ENCODE measurements at places on chromosomes 3 and 15.

- peaks cover 29% of the 10 kb centered on the region for H3K27me3 ChIP-seq
- no peaks in the 10 kb centered on the region for H3K4me1 ChIP-seq
- no peak overlapping the region for H3K4me3 ChIP-seq
- no peak for DNase-seq
- no peak overlapping the region for H3K27ac ChIP-seq
Observed at GRCh38 chr3:51949121-51949520, 6.1 kb upstream of the GPR62 start.

- H3K36me3 ChIP-seq, result no peaks in the 10 kb centered on the region
- no peaks in the 10 kb centered on the region for H3K27me3 ChIP-seq
- no peak for DNase-seq
Observed at GRCh38 chr15:41543521-41543870, 561 bp downstream of the RPAP1 start.

GRCh38 chr3:194575484-194576210, 57.6 kb downstream of the TMEM44 start:
- H3K4me3 ChIP-seq, result no peak overlapping the region
- no peaks in the 10 kb centered on the region for H3K4me1 ChIP-seq
- H3K27me3 ChIP-seq, result 0 out of 2 replicates have a peak, but pooled peaks cover 3% of the 10 kb centered on the region
- peak; percentile 52 for DNase-seq
- H3K27ac ChIP-seq, result no peak overlapping the region
- H3K36me3 ChIP-seq, result no peaks in the 10 kb centered on the region

- DNase-seq, result no peak
- H3K4me1 ChIP-seq, result no peaks in the 10 kb centered on the region
- no peak overlapping the region for H3K4me3 ChIP-seq
- H3K27me3 ChIP-seq, result no peaks in the 10 kb centered on the region
Observed at GRCh38 chr3:159038405-159038804, 236.6 kb downstream of the MFSD1 start.

- no peak for DNase-seq
- no peak overlapping the region for H3K27ac ChIP-seq
- no peaks in the 10 kb centered on the region for H3K27me3 ChIP-seq
- H3K4me3 ChIP-seq, result no peak overlapping the region
- no peaks in the 10 kb centered on the region for H3K36me3 ChIP-seq
Observed at GRCh38 chr3:136642711-136643110, 109.5 kb downstream of the STAG1 start.

DNA sequence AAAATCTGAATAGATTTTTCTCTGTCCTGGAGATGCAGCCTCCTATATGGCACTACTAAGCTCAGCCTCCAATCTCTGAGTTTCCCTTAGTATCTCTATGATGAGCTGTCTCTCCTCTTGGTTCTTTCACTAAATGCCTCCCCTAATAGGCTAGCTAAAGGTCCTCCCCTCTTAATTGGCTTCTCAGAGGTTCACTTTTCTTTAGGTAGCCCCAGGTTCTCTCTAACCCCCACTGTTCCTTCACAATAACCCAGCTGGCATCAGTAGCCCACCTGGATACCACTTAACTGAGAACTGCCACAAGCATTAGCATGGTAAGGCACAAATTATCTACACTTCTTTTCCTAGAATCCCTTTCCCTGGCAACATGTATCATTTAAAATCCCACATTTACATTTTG, 523.2 kb downstream of the IGSF11 start:
- H3K4me3 ChIP-seq, result no peak overlapping the region
- no peak overlapping the region for H3K27ac ChIP-seq
- H3K27me3 ChIP-seq, result no peaks in the 10 kb centered on the region
- DNase-seq, result no peak

DNA sequence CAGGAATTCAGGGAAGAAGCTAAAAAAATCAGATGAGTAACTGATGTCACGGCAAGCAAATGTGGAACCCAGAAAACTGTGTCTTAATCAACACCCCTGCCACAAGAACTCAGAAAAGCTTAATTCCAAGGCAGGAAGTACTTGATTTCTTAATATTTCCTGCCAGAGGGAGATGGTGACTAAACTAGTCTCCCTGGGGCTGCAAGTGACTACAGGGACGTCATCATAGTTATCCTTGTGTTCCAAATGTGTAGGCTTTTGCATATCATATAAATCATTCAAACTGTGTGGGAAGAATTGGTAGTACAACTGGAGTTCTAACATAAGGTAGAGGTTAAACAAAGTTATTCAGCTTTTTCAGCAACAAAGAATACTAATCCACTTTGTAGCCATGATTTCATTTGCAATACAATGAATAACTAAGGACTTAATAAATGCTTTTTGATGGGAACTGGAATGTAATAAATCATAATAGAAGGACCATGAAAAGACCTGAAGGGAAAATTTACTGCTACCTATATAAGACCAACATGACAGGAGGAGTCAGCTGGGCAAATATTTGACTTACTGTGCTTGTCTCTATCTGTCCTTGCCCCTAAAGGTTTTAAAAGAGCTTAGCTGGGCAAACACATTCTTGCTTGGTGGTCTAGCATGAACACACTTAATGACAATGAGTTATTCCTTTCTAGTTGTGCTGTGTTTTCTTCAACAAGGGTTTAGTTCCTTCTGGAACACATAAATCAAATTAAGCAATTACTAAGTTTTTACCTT, 76.0 kb upstream of the NECTIN3 start:
- no peak overlapping the region for H3K27ac ChIP-seq
- H3K4me1 ChIP-seq, result no peaks in the 10 kb centered on the region
- H3K27me3 ChIP-seq, result no peaks in the 10 kb centered on the region
- no peak overlapping the region for H3K4me3 ChIP-seq

DNA sequence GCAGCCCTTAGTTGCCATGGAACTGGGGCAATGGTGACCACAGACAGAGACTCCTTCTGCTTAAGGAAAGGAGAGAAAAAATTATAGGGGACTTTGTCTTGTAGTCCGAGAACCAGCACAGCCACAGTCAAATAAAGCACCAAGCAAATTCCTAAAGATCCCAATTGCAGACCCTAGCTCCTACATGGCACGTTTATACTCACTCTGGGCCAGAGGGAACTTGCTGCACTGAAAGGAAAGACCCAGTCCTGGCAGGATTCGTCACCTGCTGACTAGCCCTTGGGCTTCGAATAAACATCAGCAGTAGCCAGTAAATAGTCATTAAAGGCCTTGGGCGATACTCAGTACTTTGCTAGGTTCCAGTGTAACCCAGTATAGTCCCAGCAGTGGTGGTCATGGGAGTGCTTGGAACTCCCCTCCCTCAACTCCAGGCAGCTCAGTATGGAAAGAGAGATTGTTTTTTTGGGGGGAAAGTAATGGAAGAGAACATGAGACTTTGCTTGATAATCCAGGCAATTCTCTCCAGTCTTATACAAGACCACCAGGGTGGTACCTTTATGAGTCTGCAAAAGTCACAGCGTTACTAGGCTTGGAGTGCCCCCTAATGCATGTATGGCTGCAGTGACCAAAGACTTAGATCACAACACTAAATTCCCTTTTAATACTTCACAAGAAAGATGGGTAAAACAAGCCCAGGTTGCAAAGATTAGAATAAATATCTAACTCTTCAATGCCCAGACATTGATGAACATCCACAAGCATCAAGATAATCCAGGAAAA, 66.4 kb upstream of the AGTR1 start:
- no peaks in the 10 kb centered on the region for H3K27me3 ChIP-seq
- H3K4me1 ChIP-seq, result no peaks in the 10 kb centered on the region
- no peak overlapping the region for H3K4me3 ChIP-seq
- DNase-seq, result peak; percentile 78

DNA sequence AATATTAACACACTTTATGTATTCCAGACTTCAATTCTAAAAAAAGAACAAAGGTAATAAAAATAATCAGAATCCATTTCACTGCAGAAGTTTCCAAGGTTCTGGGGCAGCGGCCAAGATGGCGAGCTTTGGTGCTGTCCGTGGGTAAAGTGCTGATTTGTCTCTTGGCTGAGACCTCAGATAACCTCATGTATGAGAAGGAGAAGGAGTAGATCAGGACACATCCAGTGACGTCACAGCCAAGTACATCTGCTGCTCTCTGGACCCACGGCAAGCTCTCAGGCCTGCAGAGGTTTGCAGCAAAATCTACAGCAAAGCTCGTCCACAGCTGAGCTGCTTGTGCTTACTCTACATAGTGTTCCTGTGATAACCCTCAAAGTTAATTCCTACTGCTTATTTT, 165.7 kb downstream of the MAGI1 start:
- no peaks in the 10 kb centered on the region for H3K27me3 ChIP-seq
- H3K4me3 ChIP-seq, result no peak overlapping the region
- H3K4me1 ChIP-seq, result peaks cover 5% of the 10 kb centered on the region

- H3K4me1 ChIP-seq, result no peaks in the 10 kb centered on the region
- DNase-seq, result no peak
- H3K36me3 ChIP-seq, result peaks cover 13% of the 10 kb centered on the region
- no peak overlapping the region for H3K27ac ChIP-seq
Observed at GRCh38 chr3:172325461-172325860, 122.8 kb downstream of the GHSR start.

- H3K4me1 ChIP-seq, result no peaks in the 10 kb centered on the region
- H3K4me3 ChIP-seq, result no peak overlapping the region
- no peaks in the 10 kb centered on the region for H3K36me3 ChIP-seq
- H3K27ac ChIP-seq, result no peak overlapping the region
Observed at GRCh38 chr3:128360705-128361271, 105.9 kb downstream of the DNAJB8 start.

GRCh38 chr3:139611528-139611927, 66.2 kb downstream of the NMNAT3 start:
- H3K27ac ChIP-seq, result no peak overlapping the region
- H3K4me1 ChIP-seq, result 0 out of 2 replicates have a peak, but pooled peaks cover 8% of the 10 kb centered on the region
- DNase-seq, result no peak
- H3K36me3 ChIP-seq, result no peaks in the 10 kb centered on the region
- H3K27me3 ChIP-seq, result no peaks in the 10 kb centered on the region

DNA sequence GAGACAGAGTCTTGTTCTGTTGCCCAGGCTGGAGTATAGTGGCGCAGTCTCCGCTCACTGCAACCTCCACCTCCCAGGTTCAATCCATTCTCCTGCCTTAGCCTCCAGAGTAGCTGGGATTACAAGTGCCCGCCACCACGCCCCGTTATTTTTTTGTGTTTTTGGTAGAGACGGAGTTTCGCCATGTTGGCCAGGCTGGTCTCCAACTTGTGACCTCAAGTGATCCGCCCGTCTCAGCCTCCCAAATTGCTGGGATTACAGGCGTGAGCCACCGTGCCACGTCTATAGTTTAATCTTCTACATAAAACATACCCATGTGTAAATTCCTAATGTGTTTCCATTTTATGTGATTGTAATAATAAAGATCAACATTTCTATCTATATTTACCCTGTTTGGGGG, 1.7 kb downstream of the GALK2 start:
- no peak overlapping the region for H3K27ac ChIP-seq
- no peaks in the 10 kb centered on the region for H3K4me1 ChIP-seq
- no peaks in the 10 kb centered on the region for H3K36me3 ChIP-seq
- H3K27me3 ChIP-seq, result no peaks in the 10 kb centered on the region
- no peak overlapping the region for H3K4me3 ChIP-seq

DNA sequence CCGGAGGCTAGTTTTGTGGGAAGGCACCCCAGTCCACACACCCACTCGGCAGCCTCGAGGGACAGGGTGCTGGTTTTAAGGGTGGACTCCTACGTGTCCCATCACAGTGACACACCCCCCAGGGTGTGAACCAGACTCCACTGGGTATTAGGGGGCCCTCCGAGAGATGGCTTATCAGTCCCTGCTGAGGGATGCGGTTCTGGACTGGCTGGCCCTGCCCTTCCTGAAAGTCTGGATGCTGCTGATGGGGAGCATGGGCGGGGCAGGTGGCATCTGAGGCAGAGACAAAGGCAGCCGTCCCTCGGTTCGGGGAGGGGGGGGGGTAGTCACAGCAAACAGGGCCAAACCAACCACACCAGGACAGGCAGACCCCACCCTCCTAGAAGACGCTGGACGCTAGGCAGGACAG, 939 bp upstream of the ULK3 start:
- H3K4me1 ChIP-seq, result peaks cover 9% of the 10 kb centered on the region
- H3K27me3 ChIP-seq, result no peaks in the 10 kb centered on the region
- peak overlapping the region; percentile 91 for H3K27ac ChIP-seq
- DNase-seq, result no peak
- peak overlapping the region; percentile 97 for H3K4me3 ChIP-seq

DNA sequence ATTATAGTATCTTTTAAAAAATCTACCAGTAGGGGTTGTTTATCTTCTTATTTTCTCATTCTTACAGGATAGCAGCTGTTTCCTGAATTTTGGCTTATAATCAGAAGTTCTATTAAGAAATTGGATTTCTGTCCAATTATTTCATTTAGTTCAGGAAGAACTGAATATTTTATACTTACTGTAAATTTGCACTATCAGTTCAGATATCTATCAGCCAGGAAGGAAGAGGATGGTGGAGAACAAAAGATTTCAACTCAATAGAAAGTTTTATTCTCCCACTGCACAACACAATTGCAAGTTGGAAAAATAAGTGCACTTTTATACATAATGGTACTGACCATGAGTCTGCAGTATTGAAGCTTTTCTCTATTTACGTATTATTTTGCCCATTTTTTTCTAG, 400.9 kb downstream of the PLOD2 start:
- H3K27me3 ChIP-seq, result no peaks in the 10 kb centered on the region
- no peak for DNase-seq
- no peak overlapping the region for H3K27ac ChIP-seq

- H3K27me3 ChIP-seq, result no peaks in the 10 kb centered on the region
- H3K36me3 ChIP-seq, result no peaks in the 10 kb centered on the region
- H3K27ac ChIP-seq, result no peak overlapping the region
- no peak overlapping the region for H3K4me3 ChIP-seq
- H3K4me1 ChIP-seq, result no peaks in the 10 kb centered on the region
- no peak for DNase-seq
Observed at GRCh38 chr3:163481738-163482137, 1596.6 kb downstream of the SI start.

DNA sequence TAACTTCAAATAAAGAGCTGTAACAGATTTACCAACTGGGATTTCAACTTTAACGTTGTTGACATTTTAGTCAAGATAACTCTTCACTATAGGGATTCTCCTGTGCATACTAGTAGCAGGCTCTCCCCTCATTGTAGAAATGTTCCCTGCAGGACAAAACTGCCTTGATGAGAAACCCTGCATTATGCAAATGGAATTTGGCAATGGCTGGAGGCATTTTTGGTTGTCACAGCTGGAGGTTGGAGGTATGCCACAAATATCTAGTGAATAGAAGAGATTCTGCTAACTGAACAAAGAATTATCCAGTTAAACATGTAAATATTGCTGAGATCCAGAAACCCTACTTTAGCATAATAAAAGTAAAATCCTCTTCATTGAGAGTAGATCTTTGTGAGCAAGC, 928.8 kb upstream of the ALCAM start:
- H3K27me3 ChIP-seq, result no peaks in the 10 kb centered on the region
- H3K4me1 ChIP-seq, result peaks cover 25% of the 10 kb centered on the region
- DNase-seq, result peak; percentile 38
- peak overlapping the region; percentile 95 for H3K27ac ChIP-seq
- H3K36me3 ChIP-seq, result no peaks in the 10 kb centered on the region

GRCh38 chr15:48784756-48785155, 26.1 kb downstream of the CEP152 start:
- DNase-seq, result no peak
- peaks cover 21% of the 10 kb centered on the region for H3K36me3 ChIP-seq
- no peak overlapping the region for H3K27ac ChIP-seq
- H3K4me3 ChIP-seq, result no peak overlapping the region
- no peaks in the 10 kb centered on the region for H3K27me3 ChIP-seq
- H3K4me1 ChIP-seq, result no peaks in the 10 kb centered on the region

GRCh38 chr15:77446840-77447390, 26.2 kb downstream of the HMG20A start:
- H3K27ac ChIP-seq, result no peak overlapping the region
- no peaks in the 10 kb centered on the region for H3K36me3 ChIP-seq
- no peak overlapping the region for H3K4me3 ChIP-seq
- peaks cover 5% of the 10 kb centered on the region for H3K4me1 ChIP-seq
- H3K27me3 ChIP-seq, result no peaks in the 10 kb centered on the region

Measured in GM23338 (cell line).